Vagina (tissue), 2 donors: ENCODE measurements at places on chromosomes 6 and 20.

- H3K4me1 ChIP-seq, result no peaks in the 10 kb centered on the region
- DNase-seq, result no peak
- no peak overlapping the region for H3K27ac ChIP-seq
- H3K27me3 ChIP-seq, result no peaks in the 10 kb centered on the region
- no peak overlapping the region for H3K4me3 ChIP-seq
Observed at GRCh38 chr6:111147440-111147839, 60.1 kb downstream of the SLC16A10 start.

- H3K4me3 ChIP-seq, result no peak overlapping the region
- H3K27me3 ChIP-seq, result no peaks in the 10 kb centered on the region
- H3K4me1 ChIP-seq, result no peaks in the 10 kb centered on the region
- no peak for DNase-seq
- H3K36me3 ChIP-seq, result no peaks in the 10 kb centered on the region
Observed at GRCh38 chr20:63087872-63088680, 81.3 kb upstream of the BHLHE23 start.

DNA sequence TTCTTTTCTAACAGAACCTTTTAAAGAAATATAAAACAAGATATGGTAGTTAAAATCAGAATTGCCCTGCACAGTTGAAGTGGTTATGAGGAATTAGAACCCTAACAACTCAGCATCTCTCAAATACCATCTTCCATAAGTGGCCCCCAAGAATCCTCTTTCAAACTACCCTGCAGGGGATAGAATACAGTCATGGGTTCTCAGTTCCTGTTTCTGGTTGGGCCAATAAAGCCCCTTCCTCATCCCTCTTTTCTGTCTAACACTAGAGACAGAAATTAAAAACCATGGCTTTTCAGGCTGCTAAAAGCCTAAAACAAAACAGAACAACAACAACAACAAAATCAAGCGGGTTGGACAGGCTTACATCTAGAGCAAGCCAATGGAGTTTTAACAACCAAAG is 6.7 kb upstream of the LCA5 start:
- no peaks in the 10 kb centered on the region for H3K27me3 ChIP-seq
- no peak for DNase-seq
- H3K4me3 ChIP-seq, result no peak overlapping the region
- H3K27ac ChIP-seq, result peak overlapping the region; percentile 15
- H3K4me1 ChIP-seq, result peaks cover 17% of the 10 kb centered on the region
- H3K36me3 ChIP-seq, result no peaks in the 10 kb centered on the region

- no peak overlapping the region for H3K27ac ChIP-seq
- H3K4me1 ChIP-seq, result no peaks in the 10 kb centered on the region
- H3K27me3 ChIP-seq, result no peaks in the 10 kb centered on the region
- no peaks in the 10 kb centered on the region for H3K36me3 ChIP-seq
Observed at GRCh38 chr6:1594445-1595200, 15.1 kb upstream of the FOXC1 start.

DNA sequence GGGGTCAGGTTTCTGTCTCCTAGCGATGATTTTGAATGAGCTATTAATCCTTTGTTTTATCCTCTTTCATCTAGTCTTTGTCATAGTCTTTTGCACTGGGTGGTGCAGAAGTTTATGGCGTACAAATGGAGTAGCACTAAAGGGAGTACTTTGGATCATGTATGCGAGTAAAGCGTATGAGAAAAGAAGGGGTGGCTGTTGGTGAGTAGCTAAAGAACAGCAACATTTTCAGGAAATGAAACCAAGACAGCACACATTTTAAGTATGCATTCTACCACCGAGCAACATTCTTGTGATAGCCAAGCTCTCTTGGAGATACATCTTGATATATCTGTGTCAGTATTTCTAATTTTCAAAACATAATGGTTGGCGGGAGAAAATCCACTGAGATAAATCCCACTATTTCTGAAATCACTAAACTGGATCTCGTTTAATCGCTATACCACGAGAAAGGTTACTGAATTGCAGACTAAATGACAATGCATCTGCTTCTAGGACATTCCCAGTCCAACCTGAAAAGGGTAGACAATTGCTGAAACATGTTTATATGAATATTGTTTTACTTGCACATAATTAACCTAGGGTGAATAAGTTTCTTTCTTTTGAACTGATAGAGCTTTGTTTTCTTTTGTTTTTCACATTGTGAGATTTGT is 196.1 kb downstream of the TRIM27 start:
- H3K4me3 ChIP-seq, result no peak overlapping the region
- no peaks in the 10 kb centered on the region for H3K36me3 ChIP-seq
- no peak for DNase-seq
- no peaks in the 10 kb centered on the region for H3K4me1 ChIP-seq

DNA sequence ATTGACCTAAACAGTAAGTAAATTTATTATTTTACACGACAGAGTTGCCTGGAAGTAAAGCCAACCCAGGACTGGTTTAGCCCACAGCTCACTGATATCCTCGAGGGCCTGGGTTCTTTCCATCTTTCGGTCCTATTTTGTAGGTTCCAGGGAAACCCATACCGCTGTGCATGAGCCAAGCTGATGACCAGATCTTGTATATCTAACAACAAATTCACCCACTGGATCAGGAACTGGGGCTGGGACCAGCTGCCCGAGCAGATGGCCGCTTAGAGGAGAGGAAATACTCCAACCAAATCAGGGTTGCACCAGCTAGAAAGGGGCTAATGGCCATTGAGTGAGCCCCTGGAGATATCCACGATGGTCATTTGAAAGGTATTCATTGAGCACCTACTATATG is 139.2 kb downstream of the BACH2 start:
- H3K27me3 ChIP-seq, result no peaks in the 10 kb centered on the region
- H3K4me1 ChIP-seq, result no peaks in the 10 kb centered on the region
- DNase-seq, result no peak
- no peak overlapping the region for H3K4me3 ChIP-seq
- no peaks in the 10 kb centered on the region for H3K36me3 ChIP-seq

GRCh38 chr20:40646361-40646760 is 42.7 kb downstream of the MAFB start:
- no peaks in the 10 kb centered on the region for H3K4me1 ChIP-seq
- H3K27me3 ChIP-seq, result no peaks in the 10 kb centered on the region
- no peaks in the 10 kb centered on the region for H3K36me3 ChIP-seq
- no peak overlapping the region for H3K27ac ChIP-seq
- no peak overlapping the region for H3K4me3 ChIP-seq

DNA sequence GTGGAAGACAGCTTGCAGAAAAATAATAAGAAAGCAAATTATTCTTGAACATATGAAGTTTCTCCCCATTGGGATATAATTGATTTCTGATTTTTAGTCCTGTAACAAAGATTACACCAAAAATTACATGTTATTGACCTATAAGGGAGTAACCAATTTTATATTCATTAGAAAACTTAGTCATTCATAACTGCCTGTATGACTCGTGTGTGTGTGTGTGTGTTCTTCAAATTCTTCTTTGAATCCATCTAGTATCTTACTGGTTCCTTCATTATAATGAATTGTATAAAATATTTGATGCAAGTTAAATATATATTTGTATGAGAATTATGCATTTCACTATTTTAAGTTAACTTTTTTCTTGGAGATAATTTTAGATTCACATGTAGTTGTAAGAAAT is 310.4 kb downstream of the HAO1 start:
- no peak for DNase-seq
- no peaks in the 10 kb centered on the region for H3K36me3 ChIP-seq
- H3K4me1 ChIP-seq, result no peaks in the 10 kb centered on the region
- no peak overlapping the region for H3K27ac ChIP-seq
- no peak overlapping the region for H3K4me3 ChIP-seq

DNA sequence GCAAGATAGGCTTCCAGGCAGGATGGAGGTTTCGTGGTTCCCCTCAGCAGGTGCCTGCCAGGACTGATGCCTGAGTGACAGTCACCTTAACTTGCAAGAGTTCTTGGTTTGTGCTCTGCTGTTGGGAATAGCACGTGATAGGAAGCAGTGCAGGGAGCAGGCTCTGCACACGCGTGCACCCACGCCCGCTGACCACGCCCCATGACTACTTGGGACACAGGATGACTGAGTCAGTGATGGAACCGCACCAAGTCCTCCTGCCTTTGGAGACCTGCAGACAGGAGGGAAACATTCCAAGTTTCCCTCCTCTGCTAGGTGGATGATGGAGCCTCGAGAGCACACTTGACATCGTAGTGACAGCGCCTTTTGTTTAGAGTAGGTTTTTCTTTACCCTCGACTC is 164.2 kb downstream of the DTNBP1 start:
- no peak overlapping the region for H3K27ac ChIP-seq
- no peak overlapping the region for H3K4me3 ChIP-seq
- H3K27me3 ChIP-seq, result no peaks in the 10 kb centered on the region
- no peaks in the 10 kb centered on the region for H3K36me3 ChIP-seq

DNA sequence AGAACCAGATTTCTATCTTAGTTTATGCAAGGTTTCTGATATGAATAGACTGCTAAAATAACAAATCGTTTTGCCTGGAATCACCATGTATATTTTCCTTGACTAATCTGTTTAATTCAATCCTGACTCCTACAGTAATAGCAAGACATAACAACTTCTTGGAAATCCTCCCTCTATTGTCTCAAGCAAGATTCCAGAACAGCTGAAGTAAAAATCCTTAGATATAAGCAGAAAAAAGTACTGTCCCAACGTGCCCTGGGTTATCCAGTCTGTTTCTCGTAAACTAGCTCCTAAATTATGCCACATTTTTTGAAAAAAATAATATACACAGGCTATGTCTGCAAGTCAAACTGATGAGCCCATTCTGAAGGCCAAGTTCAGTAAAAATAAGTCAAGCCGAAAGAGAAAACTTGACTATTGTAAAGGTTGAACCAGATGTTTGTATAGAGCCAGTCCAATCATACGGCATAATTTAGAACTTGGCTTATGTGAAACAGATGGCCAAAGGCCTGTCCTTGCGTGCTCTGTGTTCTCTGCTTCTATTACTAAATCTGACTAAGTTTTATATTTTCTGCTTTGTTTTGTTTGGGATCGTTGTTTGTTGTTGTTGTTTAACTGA is 341.6 kb upstream of the NRSN1 start:
- H3K4me3 ChIP-seq, result no peak overlapping the region
- H3K27me3 ChIP-seq, result no peaks in the 10 kb centered on the region
- no peak for DNase-seq
- no peaks in the 10 kb centered on the region for H3K36me3 ChIP-seq
- no peak overlapping the region for H3K27ac ChIP-seq

- peaks cover 26% of the 10 kb centered on the region for H3K4me1 ChIP-seq
- H3K27me3 ChIP-seq, result no peaks in the 10 kb centered on the region
- H3K4me3 ChIP-seq, result no peak overlapping the region
- H3K36me3 ChIP-seq, result no peaks in the 10 kb centered on the region
- DNase-seq, result no peak
Observed at GRCh38 chr6:83432636-83433035, 1.8 kb upstream of the ME1 start.

- no peaks in the 10 kb centered on the region for H3K36me3 ChIP-seq
- no peak overlapping the region for H3K27ac ChIP-seq
- no peaks in the 10 kb centered on the region for H3K27me3 ChIP-seq
- DNase-seq, result no peak
- no peak overlapping the region for H3K4me3 ChIP-seq
Observed at GRCh38 chr6:114997813-114998292, 655.0 kb upstream of the HS3ST5 start.

DNA sequence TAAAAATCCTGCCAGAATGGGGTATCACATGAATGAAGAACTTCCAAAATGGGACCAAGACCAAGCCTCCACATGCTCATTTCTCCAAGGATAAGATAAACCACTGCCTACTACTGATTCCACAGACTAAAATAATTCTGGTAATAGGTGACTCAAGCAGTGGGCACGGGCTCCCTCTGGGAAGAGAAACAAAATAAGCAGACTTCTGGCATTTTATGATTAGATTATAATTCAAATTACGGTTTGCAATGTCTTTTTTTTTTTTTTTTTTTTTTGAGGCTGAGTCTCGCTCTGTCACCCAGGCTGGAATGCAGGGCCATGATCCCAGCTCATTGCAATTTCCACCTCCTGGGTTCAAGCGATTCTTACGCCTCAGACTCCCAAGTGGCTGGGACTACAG is 16.0 kb downstream of the UQCC1 start:
- no peak for DNase-seq
- H3K4me3 ChIP-seq, result no peak overlapping the region
- H3K27me3 ChIP-seq, result no peaks in the 10 kb centered on the region
- peaks cover 20% of the 10 kb centered on the region for H3K4me1 ChIP-seq
- peaks cover 16% of the 10 kb centered on the region for H3K36me3 ChIP-seq

- H3K4me3 ChIP-seq, result no peak overlapping the region
- H3K27me3 ChIP-seq, result no peaks in the 10 kb centered on the region
- peaks cover 33% of the 10 kb centered on the region for H3K4me1 ChIP-seq
- no peaks in the 10 kb centered on the region for H3K36me3 ChIP-seq
- H3K27ac ChIP-seq, result no peak overlapping the region
- no peak for DNase-seq
Observed at GRCh38 chr20:20741087-20742045, 28.9 kb upstream of the RALGAPA2 start.

GRCh38 chr20:23646106-23646873 is 8.5 kb upstream of the CST3 start:
- DNase-seq, result no peak
- H3K36me3 ChIP-seq, result no peaks in the 10 kb centered on the region
- H3K27me3 ChIP-seq, result no peaks in the 10 kb centered on the region

DNA sequence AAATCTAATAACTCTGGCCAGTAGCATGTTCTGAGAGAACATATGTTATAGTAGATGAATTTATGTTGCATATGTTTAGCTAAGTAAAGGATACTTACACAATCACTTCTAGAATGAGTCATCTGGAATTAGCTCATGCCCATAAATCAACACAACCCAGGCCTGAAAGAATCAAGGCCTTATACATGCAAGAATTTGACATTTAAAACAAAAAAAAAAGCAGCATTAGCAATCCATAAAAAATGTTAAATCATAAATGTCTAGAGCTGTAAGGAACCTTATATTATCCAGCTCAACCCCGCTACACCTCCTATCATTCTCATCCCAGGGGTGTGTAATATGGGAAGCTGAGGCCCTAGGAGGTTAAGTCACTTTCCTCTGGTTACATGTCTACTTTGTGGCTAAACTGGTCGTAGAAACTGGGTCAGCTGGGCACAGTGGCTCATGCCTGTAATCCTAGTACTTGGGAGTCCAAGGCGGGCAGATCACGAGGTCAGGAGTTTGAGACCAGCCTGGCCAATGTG is 105.2 kb upstream of the CARMIL1 start:
- no peak for DNase-seq
- H3K4me3 ChIP-seq, result no peak overlapping the region
- no peaks in the 10 kb centered on the region for H3K27me3 ChIP-seq
- H3K36me3 ChIP-seq, result no peaks in the 10 kb centered on the region

DNA sequence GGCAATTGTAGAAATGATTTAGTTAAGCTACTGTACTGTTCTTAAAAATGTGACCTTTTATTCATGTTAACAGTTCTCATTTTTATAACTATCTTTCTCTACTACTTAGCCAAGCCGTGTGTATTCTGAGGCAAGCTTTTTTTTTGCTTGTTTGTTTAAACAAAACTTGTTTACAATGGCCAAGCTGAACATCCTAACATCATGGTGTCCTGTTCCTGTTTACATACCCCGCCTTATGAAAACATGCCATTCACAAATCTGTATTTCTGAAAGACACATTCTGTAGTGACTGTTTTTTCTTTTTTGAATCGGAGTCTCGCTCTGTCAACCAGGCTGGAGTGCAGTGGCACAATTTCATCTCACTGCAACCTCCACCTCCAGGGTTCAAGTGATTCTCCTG is 140.9 kb downstream of the NCOA3 start:
- H3K36me3 ChIP-seq, result no peaks in the 10 kb centered on the region
- no peak overlapping the region for H3K4me3 ChIP-seq
- no peaks in the 10 kb centered on the region for H3K4me1 ChIP-seq
- H3K27me3 ChIP-seq, result no peaks in the 10 kb centered on the region
- DNase-seq, result no peak
